Natural killer cell (primary cell): ENCODE measurements at places on chromosomes 16 and 17.

DNA sequence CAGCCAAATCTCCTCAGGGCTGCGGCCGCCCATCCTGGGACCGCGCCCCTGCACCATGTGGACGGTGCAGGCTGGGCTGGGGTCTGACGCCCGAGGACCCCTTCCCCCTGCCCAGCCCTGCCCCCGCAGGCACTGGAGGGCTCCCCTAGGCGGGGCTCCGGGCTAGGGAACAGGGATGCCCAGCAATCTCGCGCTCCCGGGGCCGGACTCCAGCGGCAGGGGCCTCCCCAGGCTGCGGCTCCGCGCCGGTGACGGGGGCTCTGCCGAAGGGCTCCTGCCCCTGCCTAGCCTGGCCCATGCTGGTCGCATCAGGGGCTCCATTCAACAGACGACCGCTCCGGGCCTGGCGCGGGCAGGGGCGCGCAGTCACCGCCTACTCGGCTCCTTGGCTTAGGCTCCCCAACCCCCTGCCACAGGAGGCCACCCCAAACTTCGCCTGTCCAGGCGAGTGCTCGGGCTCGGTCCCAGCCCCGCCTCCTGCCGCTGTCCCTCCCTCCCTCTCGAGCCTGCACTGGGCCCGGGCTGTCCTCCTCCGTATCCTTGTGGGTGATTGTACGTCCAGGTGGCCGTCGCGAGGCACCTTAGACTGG, 27.4 kb upstream of the ADORA2B start:
- DNase-seq, result no peak

DNA sequence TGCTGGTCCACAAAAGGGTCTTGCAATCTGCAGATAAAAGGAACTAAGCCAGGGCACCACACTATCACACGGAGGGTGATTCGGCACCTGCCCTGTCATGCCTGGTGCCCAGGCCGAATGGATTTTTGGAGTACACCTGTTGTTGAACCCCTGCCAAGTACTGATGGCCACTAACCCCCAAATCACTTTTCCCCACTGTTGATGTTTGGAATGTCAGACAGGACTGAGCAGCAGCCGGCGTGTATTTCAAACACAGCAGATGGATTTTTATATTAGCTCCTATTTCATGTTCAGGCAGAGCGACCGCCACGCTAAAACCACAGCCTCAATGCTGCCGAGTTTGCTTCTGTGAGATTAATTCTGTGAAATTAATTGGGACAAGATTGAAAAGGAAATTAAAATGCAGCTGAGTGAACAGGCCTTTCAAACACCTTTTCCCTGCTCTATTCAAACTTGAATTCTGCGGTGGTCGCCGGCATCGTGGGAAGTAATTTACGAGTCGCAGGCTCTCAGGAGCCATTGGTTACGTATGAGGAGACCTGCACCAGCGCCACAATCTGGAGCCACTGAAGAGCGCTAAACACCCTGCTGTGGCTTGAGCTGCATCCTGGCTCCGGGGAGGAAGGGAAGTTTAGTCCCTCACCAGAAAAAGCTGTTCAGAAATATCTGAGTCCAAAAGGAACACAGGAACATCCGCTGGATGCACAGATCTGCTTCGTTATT, 48.5 kb downstream of the SNX11 start:
- DNase-seq, result no peak

GRCh38 chr17:53039981-53040380, 782.7 kb upstream of the KIF2B start:
- no peak for DNase-seq

DNA sequence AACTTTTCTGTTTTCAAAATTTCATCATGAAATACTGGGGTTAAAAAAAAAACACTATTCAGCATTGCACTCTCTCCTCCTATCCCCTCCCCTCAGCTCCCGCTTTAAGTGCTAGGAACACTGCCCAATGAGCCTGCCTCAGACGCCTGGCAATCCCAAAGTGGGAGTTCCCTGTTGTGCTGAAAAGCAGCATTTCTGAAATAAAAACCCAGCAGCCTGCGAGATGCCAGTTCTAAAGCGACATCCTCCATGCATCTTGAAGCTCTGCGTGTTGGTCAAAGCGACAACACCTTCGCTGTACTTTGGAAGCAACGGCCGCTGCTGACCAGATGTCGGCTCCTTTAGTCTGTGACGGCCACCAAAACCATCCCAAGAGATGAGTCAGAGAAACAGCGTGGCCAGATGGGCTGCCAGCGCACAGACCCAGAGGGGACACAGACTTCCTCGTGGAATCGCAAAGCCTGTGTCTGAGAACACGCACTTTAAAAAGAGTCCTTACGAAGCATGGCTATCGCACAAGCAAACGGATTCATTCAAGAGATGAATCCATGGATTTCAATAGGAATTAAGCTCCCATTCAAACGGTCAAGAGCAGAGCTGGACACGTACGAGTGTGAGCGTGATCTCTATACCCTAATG, 32.8 kb downstream of the FBXO31 start:
- DNase-seq, result no peak

- DNase-seq, result no peak
These were observed 833 bp upstream of the BCAR1 start for GRCh38 chr16:75252049-75252864.

DNA sequence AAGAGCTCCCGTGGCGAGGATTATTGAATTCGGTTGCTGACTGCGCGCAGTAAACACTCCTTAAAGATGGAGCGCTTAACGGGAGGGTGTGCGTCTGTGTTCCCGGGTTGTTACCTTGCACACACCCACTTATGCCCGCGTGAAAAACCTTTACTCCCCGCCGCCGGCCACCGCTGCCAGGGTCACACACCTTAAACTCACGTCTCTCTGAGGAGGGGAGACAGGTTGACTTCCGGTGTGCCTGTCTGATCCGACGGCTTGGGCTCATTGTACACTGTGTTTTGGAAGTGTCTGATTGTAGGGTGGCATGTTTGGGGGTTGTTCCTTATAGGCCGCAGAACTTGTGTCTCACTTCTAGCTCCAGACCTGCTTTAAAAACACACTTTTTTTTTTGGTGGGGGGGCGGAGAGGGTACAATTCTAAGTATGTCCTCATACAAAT, 66.8 kb downstream of the KPNA2 start:
- peak; percentile 59 for DNase-seq

GRCh38 chr17:9957244-9957643, 52.2 kb upstream of the RCVRN start:
- no peak for DNase-seq

- no peak for DNase-seq
These were observed 6.5 kb upstream of the NCBP3 start for GRCh38 chr17:3852561-3852960.

DNA sequence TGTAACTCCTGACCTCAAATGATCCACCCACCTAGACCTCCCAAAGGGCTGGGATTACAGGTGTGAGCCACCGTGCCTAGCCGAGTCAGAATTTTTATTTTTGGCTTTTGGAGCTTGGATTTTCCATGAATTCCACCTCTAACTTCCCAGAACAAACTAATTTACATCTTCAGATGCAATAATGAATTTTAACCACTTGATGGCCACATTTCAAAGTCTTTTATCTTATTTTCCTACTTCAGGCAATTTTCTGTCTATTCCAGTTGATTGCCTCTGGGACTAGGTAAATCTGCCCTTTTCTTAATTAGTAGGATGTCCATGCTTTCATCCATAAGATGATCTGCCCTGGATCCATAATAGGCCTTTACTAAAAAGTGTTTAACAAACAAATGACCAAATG, 156.4 kb upstream of the ANKFN1 start:
- DNase-seq, result no peak

GRCh38 chr17:6548034-6548433, 8.3 kb downstream of the PITPNM3 start:
- no peak for DNase-seq

DNA sequence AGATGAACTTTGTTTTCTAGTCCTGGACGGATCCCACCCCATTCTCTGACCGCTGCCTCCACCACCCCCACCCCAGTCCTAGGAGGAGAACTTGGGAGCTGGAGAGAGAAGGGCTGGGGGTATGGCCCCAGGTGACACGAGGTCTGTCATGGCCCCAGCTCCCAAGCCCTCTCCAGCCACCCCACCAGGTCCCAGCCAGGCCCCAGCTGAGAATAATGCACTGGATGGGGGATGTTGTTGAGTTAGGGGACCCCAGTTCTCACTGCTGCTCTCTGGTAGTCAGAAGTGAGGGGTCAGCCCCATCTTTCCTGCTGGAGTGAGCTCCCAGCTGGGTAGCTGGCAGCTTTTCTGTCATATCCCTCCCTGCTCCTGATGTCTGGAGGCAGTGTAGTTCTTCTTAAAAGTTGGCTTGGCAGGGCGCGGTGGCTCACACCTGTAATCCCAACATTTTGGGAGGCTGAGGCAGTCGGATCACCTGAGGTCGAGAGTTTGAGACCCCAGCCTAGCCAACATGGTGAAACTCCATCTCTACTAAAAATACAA, 4.6 kb upstream of the COL1A1 start:
- no peak for DNase-seq

DNA sequence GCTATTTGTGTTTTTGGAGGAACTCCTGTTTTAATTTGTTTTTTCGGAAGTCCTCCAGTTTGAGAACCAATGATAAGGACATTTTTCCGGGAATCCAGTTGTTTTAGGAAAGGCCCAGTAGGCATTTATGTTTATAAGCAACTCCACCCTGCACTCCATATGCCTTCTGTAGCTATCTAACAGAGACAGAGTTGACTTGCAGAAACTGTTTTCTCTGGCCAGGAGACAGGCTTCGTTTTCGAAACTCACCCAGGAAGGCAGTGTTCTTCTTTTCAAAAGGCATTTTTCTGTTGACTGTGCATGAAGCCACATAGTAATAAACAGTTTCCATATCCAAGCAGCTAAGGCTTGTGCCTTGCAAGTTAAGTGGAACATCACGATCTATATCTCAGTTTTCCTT, 587.1 kb downstream of the WWOX start:
- no peak for DNase-seq

DNA sequence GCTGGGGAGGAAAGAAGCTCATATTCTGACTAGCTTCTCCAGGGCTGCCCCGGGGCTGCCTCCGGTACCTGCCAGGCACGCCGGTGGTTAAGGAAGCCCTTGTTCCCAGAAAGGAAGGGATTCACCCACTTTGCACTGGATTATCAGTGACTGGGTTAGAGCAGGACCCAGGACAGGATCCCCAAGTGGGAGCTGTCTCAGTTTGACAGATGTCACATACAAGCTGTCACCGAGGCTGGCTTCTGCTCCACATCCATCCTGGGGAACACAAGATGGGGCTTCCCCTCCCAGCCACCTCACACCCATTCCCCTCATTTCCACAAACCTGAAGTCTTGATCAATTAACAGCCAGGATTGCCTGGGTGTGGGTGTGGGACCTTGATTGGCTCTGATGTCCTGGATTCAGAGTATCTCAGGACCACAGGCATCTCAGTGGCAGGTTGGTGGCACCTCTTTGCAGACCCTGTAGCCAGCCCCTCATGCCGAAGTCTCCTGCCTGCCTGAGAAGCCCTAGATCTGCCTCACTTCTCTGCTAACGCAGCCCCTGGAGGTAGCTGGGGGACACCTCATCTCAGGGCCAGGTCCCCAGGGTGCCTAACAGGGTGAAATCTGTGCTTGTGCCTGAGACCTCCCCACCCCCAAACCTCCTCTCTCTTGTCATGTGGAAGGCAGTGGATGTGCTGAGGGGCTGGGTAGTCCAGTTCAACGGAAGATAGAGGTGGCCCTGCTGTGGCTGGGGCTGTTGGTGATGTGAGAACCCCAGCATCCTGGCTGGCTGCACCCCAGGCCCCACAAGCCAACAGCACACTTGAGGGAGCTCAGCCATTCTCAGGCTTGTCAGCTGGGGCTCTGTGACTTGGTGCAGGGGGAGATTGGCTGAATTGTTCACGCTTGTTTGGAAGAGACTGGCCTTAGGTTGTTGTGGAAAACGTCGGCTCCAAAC, 1.4 kb downstream of the CACNG5 start:
- no peak for DNase-seq

GRCh38 chr16:7436306-7436705, 103.7 kb downstream of the RBFOX1 start:
- DNase-seq, result no peak

- DNase-seq, result no peak
These were observed 12.7 kb downstream of the TMEM100 start for GRCh38 chr17:55709984-55710383.

- DNase-seq, result no peak
These were observed 12.4 kb upstream of the CYB561 start for GRCh38 chr17:63458478-63458877.

GRCh38 chr17:36545077-36545464, 352 bp downstream of the GGNBP2 start:
- DNase-seq, result no peak

DNA sequence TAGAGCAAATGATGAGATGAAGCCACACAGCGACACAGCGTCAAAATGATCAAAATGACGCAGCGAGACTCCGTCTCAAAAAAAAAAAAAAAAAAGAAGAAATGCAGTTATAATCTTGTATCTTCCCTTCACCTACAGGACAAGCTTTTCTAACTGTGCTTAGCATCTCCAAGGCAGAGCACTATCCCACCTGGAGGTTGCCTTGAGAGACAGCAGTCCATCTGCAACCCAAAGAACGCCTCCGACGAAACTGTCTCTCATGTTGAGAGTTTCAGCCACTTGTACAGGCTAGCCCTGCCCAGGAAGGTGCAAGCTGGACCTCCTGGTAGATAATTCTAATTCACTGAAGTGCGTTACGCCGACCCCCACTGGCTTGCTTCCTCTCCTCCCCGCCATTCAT, 46.7 kb upstream of the GCSH start:
- DNase-seq, result no peak

- no peak for DNase-seq
These were observed 520.4 kb upstream of the WSB1 start for GRCh38 chr17:26773189-26774188.

GRCh38 chr17:74180336-74180735, 23.1 kb upstream of the RPL38 start:
- DNase-seq, result no peak

GRCh38 chr17:63447471-63448009, 1.4 kb upstream of the CYB561 start:
- no peak for DNase-seq

DNA sequence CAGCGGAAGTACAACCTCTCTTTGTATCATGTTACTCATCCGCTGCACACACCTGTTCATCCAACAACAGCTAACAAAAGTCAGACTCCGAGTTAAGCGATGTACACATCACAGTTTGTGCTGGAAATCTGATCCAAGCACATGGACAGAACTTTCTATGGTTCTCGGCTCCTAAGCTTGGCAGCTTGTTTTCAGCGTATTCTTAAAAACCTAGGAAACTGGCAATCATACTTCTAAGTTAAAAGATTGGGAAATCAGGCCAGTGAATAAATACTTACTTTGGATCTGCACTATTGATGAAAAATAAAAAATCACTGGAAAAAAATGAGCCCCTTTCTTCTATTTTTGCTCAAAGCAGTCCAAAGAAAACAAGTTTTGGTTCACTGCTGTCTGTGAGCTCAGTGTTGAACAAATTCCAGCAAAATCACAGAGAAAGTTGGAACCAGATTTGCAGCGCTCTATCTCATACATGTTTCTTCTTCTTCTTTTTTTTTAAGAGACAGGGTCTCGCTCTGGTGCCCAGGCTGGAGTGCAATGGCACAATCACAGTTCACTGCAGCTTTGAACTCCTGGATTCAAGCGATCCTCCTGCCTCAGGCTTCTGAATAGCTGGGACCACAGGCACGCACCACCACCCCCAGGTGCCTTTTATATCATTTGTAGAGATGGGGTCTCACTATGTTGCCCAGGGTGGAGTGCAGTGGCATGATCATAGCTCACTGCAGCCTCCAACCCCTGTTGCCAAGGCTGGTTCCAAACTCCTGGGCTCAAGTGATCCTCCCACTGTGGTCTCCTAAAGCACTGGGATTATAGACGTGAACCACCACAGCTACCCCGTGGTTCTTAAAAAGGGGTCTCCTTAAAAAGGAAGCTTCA, 71.6 kb upstream of the CREBBP start:
- no peak for DNase-seq
